Chondrocyte (in vitro differentiated cells): ENCODE measurements at places on chromosomes 16 and 17. TPM values are rescaled to one million over a fixed set of nuclear protein-coding genes. Genes with fewer than 3 reads are reported as not detected.

HYDIN gene
- total RNA-seq, result not detected in 3 replicates

MMD gene
- 7.6 to 9.4 TPM (median 8.2 TPM) in 3 replicates for total RNA-seq

SMARCE1 gene
- 92.9 to 120 TPM (median 93.1 TPM) in 3 replicates for total RNA-seq

PMFBP1 gene
- total RNA-seq, result 0.26 to 0.92 TPM (median 0.30 TPM) in 3 replicates

TSPAN10 gene
- total RNA-seq, result 1.7 to 2.2 TPM (median 1.8 TPM) in 3 replicates

- DNase-seq, result no peak
Measured at GRCh38 chr17:696369-696768, 18.3 kb downstream of the VPS53 start.

DNA sequence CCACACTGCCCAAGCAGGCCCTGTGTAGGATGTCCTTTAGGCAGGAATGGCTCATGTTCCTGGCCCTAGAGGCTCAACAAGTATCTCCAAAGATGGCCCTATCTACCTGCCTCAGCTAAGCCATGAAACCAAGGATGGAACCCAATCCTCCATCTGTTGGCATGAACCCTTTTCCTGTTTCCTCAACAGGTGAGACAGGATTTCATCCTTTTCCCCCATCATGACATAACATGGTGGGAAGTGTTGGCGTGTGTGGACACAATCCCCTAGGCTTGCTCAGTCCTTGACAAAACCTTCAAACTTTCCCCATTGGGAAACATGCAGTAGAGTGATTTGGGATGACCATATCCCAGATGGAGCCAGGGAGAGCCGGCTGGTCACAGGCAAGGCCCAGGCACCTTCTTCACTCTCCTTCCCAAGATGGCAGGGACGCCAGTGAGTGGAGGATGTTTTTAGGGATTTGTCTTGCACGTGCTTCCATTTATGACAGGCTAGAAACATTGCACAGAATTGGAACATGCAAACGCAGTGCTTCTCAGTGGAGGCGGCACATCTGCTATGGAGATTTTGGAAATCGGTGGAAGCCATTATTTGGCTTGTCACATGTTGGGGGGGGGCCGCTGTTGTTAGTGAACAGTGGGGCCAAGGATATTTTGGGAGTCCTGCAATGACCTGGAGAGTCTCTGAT is 77.0 kb downstream of the MYH11 start:
- DNase-seq, result no peak

DNA sequence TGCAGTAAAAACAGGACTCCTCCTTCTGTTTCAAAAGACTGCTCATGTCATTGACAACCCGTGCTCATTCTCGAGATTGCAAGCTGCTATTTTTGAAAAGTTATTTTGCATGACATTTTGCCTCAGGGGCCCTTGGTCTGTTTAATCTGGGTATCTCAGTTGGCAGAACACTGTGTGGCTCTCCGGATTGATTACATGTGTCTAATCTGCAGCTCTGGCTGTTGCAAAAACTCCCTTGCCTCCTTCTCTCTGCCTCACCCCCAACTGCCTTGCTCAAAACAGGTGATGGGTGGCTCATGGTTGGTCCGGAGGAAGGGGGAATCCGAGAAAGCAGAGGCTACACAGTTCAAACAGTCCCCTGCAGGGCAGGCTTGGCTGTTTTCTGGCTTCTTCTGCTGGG is 25.3 kb downstream of the GINS3 start:
- no peak for DNase-seq

- DNase-seq, result no peak
Measured at GRCh38 chr17:27320222-27320560, 26.3 kb downstream of the WSB1 start.

DNA sequence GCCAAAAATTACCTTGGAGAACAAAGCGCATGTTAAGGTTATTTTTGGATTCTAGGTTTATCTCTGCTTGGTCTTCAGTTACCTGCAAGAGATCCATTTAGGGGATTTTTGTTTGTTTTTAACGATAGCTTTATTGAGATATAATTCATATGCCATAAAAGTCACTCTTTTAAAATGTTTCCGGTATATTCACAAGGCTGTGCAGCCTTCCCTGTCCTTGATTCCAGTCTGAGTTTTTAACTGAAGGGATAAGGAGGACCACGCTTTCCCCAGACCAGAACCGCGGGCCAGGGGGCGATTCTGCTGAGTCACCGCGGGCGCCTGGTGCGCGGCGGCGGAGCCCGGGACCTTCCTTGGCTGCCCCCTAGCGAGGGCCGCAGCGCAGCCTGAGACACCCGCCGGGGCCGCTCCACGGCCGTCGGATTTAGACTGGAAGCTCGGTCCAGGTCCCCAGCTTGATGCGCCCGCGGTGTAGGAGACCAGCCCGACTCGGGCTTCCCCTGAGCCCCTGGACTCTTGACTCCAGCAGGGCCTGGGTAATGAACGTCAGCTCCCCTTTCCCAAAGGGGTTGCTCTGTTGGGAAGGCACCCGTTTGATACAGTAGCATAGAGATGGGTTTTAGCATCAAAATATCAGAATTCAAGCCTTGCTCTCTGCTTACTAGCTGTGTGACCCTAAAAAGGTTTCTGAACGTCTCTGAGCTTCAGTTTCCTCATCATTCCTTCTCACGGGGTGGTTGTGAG is 50.0 kb upstream of the STH start:
- DNase-seq, result no peak

DNA sequence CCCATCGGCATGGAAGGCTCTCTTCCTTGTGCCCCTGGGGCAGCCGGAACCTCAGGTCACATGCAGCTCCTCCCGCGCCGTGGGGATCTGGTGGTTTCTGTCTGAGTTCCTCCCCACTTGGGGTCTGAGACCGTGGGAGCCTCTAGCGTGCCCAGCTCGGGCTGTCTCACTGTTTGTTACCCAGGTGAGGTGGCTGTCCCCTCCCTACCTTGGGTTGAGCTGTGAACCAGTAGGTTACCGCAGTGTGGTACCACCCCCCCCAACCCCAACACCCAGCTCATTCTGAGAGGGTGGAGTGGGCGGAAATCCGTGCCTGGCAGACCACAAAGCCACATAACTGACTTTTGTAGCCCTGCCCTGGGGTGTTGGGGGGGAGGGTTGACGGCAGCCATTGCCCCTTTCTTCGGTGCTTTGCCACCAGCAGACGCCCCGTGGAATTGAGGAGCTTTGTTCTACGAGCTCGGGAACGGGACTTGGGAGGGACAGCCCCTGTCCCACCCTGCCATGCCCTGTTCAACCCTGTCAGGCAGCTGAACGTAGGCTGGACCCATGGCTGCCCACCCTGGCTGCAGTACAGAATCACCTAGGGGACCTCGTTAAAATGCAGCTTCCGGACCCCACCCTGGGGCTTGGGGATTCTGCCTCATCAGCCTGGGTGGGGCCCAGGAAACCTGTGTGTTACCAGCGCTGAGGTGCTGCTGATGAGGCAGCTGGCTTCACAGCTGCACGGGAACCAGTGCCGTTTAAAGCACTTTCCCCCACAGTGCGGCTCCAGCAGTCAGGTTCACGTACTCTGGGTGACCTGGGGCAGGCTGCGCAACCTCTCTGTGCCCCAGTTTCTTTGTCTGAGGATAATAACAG is 18.5 kb downstream of the RAP1GAP2 start:
- no peak for DNase-seq

DNA sequence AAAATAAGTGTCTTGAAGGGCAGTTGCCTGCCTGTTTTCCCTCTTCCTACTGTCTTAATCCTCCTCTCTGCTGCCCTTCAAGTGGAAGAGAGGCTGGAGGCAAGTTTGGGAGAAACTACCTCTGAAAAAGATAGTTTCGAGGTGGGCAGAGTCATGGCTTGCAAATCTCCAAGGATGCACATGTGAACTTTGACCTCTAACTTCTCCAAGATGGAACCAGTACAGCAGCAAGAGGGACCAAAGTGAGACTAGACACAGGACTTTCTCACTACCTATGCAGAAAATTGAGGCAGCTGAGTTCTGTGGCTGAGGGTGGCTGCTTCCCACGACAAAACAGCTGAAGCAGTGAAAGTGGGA is 887 bp upstream of the KCNH4 start:
- no peak for DNase-seq

GRCh38 chr16:71883168-71883848 is 674 bp downstream of the ZNF821 start:
- no peak for DNase-seq

GRCh38 chr17:36089888-36090836 is at the start of gene CCL3:
Gene CCL3, minus strand, starts transcription at chr17:36090143. Its CDS starts 85 bp downstream, at chr17:36090058.
- no peak for DNase-seq

- DNase-seq, result no peak
Measured at GRCh38 chr17:34879146-34879545, 82.1 kb downstream of the CCT6B start.

DNA sequence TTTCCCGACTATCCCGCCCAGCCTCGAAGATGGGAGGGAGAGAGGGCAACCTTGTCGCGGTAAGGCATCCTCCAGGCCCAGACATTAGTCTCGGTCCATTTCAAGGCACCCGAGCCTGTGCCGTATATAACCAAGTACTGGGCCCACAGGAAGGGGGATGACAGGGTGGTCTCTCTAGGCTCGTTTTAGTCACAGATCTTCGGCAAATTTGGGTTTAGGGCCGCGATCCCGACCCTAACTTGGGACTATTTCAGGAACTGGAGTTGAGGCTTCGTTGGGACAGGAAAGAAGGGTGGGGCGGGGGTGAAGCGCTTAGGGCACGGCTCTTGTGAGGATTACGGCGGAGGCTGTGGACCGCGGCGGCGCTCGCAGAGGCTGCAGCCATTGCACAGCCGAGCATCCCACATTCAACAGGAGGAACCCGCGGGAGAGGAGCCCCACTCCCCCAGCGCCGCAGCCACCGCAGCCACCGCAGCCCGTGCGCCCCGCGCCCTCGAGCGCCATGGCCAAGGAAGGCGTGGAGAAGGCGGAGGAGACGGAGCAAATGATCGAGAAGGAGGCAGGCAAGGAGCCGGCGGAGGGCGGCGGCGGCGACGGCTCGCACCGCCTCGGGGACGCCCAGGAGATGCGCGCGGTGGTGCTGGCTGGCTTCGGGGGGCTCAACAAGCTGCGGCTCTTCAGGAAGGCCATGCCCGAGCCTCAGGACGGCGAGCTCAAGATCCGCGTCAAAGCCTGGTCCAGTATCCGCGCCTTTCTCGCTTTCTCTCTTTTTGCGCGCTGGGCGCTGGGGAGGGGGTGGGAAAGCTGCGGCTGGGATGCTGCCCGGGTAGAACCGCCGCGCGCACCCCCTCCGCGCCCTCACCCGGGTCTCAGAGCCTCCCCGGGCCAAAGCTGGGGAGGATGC is at the start of gene VAT1L:
Gene VAT1L, plus strand, starts transcription at position 384 of the 904 bp plus-strand sequence. Its CDS starts 119 bp downstream, at position 503.
- no peak for DNase-seq

DNA sequence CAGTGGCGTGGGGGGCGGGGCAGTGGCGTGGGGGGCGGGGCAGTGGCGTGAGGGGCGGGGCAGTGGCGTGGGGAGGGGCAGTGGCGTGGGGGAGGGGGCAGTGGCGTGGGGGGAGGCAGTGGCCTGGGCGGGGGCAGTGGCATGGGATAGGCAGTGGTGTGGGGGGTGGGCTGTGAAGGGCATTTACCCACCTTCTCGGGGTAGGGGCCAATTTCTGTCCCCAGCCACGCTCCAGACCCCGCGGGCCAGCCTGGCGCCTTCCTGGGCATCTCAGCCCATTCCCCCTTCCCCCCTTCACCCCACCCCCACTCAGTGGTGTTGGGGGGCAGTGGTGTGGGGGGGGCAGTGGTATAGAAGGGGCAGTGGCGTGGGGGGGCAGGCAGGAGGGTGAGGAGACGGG is 92.7 kb downstream of the LITAF start:
- DNase-seq, result peak; percentile 41

GRCh38 chr17:64004903-64005733 is 7.0 kb downstream of the PRR29 start:
- no peak for DNase-seq

DNA sequence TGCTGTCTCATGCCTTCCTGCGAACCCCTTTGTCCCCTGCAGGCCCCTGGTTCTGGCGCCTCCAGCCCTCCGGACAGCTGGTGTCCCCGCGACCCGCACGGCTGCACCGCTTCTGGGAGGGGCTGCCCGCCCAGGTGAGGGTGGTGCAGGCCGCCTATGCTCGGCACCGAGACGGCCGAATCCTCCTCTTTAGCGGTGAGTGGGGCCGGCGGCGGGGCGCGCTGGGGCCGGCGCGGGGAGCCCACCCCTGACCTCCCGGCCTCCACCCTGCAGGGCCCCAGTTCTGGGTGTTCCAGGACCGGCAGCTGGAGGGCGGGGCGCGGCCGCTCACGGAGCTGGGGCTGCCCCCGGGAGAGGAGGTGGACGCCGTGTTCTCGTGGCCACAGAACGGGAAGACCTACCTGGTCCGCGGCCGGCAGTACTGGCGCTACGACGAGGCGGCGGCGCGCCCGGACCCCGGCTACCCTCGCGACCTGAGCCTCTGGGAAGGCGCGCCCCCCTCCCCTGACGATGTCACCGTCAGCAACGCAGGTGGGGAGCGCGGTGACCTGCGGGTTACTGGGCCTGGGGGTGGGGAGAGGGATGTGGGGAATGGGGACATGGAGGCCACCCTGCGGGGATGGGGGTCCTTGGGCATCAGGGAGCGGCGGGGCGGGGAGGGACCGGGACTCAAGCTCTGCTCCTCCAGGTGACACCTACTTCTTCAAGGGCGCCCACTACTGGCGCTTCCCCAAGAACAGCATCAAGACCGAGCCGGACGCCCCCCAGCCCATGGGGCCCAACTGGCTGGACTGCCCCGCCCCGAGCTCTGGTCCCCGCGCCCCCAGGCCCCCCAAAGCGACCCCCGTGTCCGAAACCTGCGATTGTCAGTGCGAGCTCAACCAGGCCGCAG is 7.1 kb upstream of the IL32 start:
- DNase-seq, result no peak

GRCh38 chr17:77828749-77829539 is 129.6 kb upstream of the TNRC6C start:
- DNase-seq, result no peak

GRCh38 chr17:57735707-57736106 is 9.4 kb downstream of the CCDC182 start:
- no peak for DNase-seq

- DNase-seq, result no peak
Measured at GRCh38 chr17:44492706-44493272, 10.4 kb downstream of the GPATCH8 start.

- no peak for DNase-seq
Measured at GRCh38 chr16:57519796-57520360, 16.5 kb downstream of the CCDC102A start.

- DNase-seq, result peak; percentile 30
Measured at GRCh38 chr17:57606111-57606875, 138.8 kb downstream of the CCDC182 start.

GRCh38 chr17:2020721-2021120 is 4.4 kb downstream of the RTN4RL1 start:
- DNase-seq, result no peak

DNA sequence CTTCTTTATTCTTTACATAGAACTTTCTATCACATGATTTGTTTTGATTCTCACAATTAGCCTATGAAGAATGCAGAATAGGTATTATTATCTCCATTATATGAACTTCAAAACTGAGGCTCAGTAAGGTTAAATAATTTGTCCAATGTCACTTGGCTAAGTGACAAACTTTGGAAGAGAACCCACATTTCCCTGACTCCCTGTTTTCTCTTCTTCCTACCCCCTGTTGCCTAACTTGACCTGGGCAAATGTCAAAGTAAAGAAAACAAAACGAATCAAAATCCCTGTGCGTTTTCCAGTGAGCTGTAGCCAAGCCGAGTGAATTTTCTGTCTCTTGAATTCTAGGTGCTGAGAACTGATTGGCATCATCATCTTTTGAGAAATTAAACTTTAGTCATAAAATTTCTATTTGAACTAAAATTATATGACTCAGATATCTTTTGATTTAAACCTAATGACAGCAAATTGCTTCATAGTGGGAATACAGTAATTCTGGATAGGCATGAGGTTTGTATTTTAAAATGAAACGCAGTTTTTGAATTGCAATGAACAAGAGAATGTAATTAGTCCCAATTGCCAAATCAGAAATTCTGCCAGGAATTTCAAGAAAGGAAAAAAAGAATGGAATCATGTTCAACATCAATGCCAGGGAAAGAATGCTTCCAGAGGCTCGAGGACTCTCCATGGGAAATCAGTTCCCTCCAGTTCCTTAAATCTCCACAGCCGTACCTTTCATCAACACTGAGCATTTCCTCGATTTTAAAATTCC is 4.6 kb upstream of the NACA2 start:
- no peak for DNase-seq
